ENCODE measurements at places on chromosomes 16 and 17.

- no peak for DNase-seq
Measured at GRCh38 chr16:23496821-23497542, 13.3 kb downstream of the GGA2 start.

GRCh38 chr17:45052052-45052772, 780 bp upstream of the DCAKD start:
- no peak for DNase-seq

DNA sequence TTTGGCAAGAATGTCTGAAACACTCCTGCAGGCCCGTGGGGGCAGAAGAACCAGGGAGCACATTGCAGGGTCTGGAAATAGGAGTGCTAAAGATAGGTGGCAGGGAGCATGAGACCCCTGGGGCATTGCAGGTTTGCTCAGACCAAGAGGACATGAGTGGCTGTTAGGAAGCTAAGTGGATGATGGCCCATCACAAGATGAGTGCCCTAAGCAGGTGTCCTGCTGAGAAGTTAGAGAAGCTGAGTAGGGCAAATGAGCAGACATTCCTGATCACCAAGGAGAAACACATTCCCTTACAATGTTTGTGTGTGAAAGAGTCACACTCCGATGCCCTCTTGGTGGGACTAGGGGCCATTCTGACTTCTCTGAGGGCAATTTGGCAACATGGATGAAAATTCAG, 9.9 kb downstream of the MLYCD start:
- no peak for DNase-seq

GRCh38 chr16:87667946-87668345, 65.6 kb downstream of the JPH3 start:
- no peak for DNase-seq

- DNase-seq: no peak
Measured at GRCh38 chr16:23987443-23987842, 151.7 kb downstream of the PRKCB start.

DNA sequence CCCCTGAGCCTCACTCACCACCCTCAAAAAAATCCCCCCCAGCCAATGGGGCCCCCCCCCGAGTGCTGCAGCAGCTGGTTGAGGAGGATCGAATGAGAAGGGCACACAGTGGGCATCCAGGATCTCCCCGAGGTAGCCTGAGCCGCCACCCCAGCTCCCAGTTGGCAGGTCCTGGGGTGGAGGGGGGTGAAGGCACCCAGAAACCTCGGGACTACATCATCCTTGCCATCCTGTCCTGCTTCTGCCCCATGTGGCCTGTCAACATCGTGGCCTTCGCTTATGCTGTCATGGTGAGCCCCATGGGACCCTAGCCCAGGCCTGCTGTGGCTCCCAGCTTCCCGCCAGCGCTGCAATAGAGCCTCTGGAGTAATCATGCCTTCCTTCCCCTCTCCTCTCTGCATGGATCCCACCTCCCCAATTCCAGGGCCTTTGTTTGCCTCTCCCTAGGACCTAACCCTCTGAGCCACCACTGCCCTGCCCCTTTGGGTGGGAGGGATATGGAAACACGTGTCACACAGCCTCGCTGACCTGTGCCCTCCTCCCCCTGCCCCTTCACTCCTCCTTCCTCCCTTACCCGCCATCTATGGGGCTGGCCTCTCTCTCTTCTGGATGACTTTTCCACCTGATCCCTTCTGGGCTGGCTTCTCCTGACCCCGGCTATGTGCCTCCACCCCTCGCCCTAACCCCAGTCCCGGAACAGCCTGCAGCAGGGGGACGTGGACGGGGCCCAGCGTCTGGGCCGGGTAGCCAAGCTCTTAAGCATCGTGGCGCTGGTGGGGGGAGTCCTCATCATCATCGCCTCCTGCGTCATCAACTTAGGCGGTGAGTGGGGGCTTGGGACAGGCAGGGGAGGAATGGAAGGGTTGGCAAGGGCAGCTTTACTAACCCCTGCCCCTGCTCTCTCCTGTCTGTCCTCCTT, 1.9 kb downstream of the PRRT2 start:
- no peak for DNase-seq

DNA sequence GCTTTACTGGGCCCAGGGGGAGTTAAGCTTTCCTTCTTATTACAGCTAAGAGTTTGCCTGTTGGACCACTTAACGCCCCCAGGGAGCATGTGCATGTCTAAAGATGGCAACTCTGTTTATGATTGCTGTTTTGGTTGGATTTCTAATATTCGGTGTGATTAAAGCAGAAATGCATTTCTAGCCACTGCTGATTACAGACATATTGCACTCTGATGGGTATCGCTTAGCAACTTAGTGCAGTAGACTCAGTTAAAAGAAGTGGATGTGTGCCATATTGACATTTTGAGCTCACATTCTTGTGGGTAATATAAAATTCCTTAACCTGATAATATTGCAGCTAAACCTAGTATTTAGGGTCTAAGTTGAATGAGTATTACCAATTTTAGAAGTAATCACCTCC, 4.2 kb downstream of the NF1 start:
- no peak for DNase-seq

DNA sequence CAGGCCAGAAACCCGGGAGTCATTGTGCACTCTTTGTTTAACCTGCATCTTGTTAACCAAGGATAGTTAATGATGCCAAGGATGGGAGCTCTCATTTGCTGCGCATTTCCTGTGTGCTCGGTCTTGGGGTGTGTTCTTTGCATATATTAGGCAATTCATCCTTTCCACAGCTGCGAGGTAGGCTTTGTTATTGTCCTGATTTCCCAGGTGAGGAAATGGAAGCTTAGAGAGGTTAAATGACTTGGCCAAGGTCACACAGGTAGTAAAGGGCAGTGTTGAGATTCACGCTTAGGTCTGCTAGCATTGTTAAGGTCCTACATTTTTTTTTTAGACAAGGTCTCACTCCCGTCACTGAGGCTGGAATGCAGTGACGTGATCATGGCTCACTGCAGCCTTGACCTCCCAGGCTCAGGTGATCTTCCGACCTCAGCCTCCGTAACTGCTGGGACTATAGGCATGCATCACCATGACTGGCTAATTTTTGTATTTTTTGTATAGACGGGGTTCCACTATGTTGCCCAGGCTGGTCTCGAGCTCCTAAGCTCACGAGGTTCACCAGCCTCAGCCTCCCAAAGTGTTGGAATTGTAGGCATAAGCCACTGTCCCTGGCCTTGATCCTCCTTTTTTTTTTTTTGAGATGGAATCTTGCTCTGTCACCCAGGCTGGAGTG, 5.0 kb upstream of the LRRC75A start:
- no peak for DNase-seq

- DNase-seq: no peak
Measured at GRCh38 chr16:70696355-70696754, 10.5 kb upstream of the MTSS2 start.

DNA sequence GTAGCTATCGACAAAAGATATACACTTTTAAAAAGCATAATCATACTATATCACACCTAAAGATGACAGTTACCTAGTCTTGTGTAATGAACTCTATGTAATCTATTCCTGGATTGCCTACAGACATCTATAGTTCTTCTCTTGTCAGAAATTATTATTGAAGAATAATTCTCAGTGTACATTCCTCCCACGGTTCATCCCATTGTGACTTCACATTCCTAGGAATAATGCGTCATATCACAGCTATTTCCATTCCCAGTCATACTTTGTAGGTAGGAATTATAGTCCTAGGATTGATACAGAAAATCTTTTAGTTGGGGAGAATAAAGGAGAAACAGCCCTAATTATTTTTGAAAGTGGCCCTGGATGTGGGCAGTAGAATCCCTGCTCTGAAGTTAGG, 44.0 kb upstream of the ABCC11 start:
- no peak for DNase-seq

- no peak for DNase-seq
Measured at GRCh38 chr17:44448412-44448811, 54.8 kb downstream of the GPATCH8 start.

DNA sequence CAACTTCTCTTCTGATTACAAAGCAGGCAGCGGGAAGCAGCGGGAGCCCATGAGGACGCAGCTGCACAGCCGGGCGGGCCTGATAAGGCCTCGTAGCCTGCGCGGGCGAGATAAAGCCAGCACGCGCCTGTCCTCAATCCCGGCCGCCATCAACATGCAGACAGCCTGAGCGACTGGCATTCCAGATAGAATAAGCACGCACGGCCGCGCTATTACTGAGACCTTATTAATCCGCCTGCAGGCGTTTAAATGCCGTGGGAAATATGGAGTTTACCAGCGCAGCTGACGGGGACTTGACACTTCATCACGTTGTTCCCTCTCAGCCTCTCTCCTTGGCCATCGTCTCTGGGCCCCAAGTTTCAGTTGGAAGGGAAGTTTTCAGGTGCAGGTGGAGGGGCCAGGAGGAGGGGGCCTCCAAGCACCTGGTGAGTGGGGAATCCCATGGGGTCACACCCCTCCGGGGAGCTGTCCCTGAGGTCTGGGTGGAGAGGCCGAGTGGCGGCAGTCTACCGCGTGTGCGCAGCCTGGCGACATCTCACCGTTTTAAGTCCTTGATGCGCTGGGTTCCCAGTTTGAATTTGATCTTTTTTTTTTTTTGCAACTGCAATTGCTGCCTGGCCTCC, 27.3 kb upstream of the CBFA2T3 start:
- no peak for DNase-seq

DNA sequence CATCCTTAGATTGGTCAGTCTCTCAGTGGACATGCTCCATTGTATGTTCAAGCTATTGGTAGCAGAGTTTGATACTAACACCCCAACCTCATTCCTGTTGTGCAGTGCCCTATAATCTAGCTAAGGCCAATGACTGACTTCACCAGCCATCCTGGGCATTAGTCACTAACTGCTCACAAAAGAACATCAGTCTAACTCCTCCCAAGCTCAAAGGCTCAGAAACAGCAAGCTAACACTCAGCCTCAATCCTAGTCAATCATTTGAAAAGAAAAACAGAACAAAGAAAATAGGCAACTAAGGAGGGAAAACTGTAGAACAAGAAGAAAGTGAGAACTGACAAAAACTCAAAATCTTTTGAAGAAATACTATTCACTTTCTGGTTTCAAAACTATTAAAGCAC, 199.1 kb upstream of the C17orf78 start:
- no peak for DNase-seq

GRCh38 chr17:40314584-40314956, 5.6 kb downstream of the RARA start:
- no peak for DNase-seq

DNA sequence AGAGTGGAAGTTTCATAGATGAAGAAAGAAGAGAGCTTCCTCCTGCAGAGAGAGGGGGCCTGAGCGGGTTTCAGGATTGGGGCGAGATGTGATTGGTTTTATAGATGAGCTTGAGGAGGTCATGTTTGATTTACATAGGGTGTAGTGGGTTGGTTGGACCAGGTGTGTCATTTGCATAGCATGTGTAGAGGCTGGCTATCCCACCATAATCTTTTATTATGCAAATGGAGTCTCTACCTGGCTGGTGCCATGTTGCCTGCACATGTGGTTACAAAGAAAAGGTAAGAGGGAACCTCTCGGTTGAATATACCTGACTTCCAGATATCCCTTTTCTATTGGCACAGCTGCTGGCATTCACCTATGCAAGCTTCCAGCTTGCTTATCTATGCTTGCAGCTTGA, 228.1 kb downstream of the BCAS3 start:
- no peak for DNase-seq

- DNase-seq: no peak
Measured at GRCh38 chr17:72687886-72688285, 404.6 kb downstream of the SLC39A11 start.

- no peak for DNase-seq
Measured at GRCh38 chr16:19745286-19746010, 27.4 kb downstream of the IQCK start.

- peak; percentile 79 for DNase-seq
Measured at GRCh38 chr16:86994651-86995171, 322.5 kb downstream of the C16orf95 start.

DNA sequence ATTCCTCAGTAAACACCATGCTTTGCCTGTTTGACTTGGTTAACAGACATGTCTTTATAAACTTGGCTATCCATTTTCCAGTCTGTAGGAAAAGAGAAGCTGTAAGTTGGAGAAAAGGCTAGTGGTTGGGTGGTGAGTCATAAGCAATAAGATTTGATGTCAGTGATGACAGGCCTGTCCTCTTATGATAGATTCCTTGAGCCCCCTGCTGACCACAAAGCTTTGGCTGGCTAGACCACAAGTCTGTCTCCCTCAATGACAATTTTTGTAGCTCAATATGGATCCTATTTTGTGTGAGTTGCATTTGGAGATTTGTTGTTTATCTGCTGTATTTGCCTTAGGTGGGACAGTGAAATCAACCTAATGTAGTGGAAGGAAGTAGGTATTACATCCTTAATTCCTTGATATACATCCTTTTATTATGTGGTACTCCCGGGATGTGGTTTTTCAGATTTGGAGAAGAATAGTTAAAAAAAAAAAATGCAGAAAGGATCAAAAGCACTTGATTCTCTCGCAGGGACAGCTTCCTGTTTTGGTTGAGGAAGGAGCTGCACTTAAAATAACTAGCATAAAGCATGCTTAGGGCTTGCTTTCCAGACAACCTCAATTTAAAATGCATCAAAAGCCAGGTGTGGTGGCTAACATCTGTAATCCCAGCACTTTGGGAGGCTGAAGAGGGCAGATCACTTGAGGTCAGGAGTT, 67.4 kb downstream of the SIAH1 start:
- DNase-seq: peak; percentile 24

DNA sequence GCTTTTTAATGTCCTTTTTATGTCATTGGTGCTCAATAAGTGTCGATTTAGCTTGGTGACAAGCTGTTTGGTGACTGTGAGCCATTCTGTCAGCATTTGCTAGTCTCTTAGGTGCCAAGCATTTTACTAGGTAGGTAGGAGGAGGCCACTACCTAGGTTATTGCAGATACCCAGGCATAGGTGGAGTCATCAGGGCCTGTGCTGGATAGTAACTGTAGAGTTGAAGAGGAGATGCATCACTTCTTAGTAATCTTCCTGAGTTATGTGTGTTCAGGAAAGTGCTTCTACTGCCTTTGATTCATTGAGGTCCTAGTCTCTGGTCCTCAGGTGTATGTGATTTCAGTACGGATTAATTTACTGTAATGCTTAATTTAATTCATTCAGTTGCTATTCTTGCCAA, 17.7 kb downstream of the USP10 start:
- DNase-seq: no peak

DNA sequence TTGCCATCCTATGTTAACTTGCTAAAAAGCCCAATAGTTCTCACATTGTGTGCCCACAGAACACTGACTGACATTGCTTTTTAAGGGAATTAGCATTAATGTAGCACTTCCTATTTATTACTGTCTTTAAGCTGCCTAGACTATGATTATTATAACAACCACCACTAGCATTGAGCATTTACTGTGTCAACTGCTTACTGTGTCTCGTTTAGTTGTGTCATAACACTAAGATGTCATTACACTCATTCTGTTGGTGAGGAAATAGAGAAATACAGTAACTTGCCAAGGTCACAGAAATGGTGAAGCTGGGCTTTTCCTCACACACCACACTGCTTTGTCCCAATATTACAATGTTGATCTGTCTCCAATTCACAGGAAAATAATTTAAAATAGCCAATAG, 30.2 kb downstream of the TRIM25 start:
- no peak for DNase-seq

DNA sequence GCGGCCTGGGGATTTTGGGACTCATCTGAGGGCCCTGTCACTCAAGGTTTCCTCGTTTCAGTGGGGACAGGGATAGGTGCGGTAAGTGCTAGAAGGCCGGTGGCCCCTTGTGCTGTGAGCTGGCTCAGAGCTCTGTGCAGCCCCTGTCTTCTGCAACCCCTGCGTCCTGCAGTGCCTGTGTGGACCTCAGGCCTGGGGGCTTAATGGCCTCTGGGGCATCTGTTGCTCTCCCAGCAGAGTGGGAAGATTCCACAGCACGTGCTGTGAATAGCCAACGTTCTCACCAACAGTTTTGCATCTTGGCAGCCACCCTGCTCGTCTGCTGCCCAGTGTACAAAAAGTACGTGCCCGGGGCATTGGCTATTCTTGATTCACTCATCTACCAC, 4.9 kb downstream of the FOXC2 start:
- DNase-seq: no peak

Measured in AG04449 (cell line).